ENCODE measurements at places on chromosomes 5 and 9.

- no peak for DNase-seq
These were observed 25.0 kb upstream of the OCLN start for GRCh38 chr5:69467442-69468225.

DNA sequence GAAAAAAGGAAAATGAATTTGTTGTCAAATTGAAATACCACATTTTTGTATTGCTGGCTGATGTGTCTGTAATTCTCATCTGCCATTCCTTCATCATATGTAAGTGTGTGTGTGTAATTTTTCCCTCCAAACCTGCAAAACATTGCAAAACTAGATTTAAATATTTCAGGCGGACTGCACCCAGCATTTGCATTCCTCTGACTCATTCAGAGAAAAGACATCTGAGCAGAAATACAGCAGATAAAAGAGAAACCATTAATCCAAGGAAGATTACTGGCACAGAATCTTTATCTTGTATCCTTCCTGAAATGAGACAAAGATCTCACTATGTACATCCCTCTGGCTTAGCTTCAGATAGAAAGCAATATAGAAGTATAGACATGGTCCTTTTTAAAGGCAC is 275.3 kb downstream of the TMEM38B start:
- no peak for DNase-seq

DNA sequence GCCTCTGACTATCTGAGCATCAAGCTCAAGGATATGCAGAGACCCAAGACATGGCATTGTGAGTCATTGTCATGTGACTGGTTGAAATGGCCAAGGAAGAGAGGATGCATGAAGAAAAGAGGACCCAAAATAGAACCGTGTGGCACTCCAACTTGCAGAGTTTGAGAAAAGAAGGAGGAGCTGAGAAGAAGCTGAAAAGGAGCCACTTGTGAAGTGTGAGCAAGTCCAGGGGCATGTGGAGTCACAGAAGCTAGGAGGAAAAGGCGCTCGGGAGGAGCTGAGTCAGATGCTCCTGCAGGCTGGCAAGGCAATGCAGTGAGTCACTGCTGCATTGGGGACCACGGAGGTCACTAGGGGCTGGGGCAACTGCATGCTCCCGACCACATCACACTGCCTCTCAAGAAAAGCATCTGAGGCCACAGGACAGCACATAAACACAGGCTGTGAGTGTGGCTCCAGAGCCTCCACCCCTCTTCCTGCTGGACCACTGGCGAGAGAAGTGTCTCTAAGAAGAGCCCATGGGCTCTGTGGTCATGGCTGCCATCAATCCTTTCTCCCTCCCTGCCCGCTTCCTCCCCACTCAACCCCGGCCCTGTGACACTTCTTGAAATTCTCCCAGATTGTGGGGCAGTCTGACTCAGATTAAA is 197.6 kb downstream of the DRD1 start:
- peak; percentile 67 for DNase-seq

DNA sequence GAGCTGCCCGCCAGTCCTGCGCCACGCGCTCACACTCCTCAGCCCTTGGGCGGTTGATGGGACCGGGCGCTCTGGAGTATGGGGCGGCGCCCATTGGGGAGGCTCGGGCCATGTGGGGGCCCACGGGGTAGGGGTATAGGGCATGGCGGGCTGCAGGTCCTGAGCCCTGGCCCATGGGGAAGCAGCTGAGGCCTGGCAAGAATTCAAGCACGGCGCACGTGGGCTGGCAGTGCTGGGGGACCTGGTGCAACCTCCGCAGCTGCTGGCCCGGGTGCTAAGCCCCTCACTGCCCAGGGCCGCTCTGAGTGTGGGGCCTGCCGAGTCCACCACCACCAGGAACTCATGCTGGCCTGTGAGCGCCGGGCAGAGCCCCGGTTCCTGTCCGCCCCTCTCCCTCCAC is 229.6 kb upstream of the ZNF608 start:
- no peak for DNase-seq

DNA sequence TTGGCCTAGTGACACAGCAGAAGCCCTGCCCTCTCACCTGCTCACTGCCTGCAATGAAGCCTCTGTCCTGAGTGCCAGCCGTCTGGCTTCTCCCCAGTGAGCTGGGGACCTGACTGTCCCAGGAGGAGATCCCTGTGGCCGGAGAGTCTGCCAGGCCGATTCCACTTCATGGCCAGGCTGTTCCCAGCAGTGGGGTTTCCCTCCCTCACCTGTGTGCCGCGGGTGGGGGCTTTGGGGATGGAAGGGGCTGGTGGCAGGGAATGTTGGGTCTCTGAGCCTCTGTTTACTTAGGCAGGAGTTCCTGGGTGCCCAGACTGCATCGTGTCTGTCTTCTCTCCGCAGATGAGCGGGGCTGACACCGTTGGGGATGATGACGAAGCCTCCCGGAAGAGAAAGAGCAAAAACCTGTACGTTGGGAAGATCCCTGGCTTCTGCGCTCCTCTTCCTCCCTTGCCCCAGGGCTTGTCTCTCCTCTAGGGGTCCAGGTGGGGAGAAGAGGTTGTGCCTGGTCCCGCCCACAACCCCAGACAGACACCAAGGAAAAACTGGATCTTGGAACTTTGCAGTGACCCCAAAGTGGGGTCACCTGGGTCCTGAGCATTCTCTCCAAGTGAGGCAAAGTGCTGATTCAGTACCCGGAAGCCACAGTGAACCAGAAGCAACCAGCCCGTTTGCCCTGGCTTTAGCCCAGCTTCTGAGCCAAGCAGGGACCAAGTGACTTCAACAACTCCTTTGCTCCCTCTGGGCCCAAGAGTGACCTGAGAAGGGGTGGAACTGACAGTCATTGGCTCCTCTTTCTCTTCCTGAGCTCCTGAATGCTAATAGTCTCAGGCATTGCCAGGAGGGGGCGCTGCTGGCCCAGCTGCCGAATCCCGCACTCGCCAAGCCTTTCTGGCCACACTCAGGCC is 127.7 kb downstream of the RGS3 start:
- no peak for DNase-seq

- no peak for DNase-seq
These were observed 6.6 kb downstream of the NACC2 start for GRCh38 chr9:136088481-136088938.

DNA sequence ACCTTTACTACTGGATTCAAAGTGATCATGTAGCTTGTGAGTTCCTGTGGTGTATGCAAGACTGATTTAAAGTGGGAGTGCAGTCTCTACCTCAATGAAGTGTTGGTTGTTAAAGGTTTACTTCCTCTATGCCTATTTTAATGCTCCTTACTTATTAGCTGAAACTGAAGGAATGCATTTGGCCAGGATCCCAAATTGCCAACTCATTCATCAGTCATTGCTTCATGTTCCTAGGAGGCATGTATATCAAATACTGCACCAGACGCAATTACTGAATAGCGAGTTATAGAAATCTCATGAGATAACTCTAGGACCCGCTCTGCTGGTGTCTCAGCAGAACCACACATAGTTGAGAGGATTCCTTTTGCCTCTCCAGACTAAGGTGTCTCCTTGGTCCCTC is 143.0 kb upstream of the RPS23 start:
- no peak for DNase-seq

DNA sequence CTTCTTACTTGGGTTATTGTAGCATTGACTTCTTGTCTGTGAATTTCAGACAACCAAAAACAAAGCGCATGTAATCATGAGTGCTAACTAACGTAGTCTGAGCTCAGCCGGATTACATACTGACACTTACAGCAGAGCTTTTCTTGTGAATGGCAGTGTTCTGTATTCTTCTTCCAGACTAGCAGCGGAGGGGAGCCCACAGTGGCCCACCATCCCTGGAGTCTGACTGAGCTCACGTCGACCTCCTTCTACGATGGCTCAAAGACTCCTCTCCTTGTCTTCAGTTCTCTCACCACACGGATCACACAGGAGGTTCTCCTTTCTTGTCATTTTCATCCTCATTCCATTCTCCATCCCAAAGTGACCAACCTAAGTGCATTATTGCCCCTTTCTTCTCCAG is 211.4 kb downstream of the CHSY3 start:
- no peak for DNase-seq

DNA sequence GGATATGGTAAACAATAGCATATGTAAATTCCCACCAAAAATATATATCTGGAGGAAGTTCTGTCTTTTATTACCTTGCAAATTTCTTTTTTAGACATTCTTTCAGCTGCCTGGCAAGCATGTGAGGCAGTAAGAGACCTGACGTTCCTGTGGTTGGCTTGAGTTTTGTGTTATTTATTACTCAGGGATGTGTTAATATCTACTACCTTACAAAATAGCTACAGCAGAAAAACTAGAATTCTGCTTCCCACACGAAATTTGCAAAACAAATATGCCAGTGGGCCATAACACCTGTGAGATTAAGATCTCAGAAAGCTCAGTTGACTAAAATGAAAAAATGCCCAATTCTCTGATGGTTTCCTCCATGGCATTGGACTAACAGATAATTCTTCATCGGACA is 274.2 kb downstream of the TMEM167A start:
- DNase-seq: no peak

- no peak for DNase-seq
These were observed 31.7 kb upstream of the MSH3 start for GRCh38 chr5:80622756-80623155.

GRCh38 chr5:122805481-122805880 is 30.6 kb downstream of the SNX2 start:
- no peak for DNase-seq

- DNase-seq: no peak
These were observed 1327.1 kb downstream of the MAT2B start for GRCh38 chr5:164832516-164832915.

DNA sequence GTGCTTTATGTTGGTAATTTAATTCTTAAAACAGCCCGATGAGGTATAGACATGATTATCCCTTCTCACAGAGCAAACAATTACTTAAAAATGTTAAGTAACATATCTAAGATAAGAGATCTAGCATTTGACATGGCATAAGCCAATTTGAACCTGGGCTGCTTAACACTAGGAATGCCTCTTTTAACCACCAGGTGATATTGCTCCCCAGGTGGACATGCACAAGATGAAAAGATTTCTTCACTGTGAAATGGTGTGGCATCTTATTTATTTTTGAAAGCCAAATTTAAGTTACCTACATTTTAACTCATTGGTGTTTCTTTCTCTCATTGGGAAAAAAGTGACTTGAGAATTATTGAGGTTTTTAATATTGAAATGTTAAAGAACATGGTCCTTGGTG is 15.8 kb upstream of the LRRC70 start:
- no peak for DNase-seq

DNA sequence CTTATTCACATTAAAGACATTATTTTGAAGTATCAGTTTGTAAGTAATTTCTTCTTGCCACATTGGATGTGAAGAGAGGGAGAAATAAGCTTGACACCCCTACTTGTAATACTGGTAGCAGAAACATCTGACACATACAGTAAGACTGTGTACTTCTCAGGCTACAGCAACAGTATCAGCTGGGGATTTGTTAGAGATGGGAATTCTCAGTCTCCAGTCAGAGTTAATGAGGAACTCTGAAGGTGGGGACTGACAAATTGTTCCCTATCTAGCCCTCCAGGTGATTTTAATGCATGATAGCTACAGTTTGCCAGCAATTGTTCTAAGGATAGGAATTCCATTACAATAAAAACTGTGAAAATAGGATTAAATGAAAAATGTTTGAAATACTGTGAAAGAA is 524.8 kb downstream of the PRR16 start:
- no peak for DNase-seq

GRCh38 chr5:38809388-38810359 is 36.1 kb upstream of the OSMR start:
- peak; percentile 59 for DNase-seq

DNA sequence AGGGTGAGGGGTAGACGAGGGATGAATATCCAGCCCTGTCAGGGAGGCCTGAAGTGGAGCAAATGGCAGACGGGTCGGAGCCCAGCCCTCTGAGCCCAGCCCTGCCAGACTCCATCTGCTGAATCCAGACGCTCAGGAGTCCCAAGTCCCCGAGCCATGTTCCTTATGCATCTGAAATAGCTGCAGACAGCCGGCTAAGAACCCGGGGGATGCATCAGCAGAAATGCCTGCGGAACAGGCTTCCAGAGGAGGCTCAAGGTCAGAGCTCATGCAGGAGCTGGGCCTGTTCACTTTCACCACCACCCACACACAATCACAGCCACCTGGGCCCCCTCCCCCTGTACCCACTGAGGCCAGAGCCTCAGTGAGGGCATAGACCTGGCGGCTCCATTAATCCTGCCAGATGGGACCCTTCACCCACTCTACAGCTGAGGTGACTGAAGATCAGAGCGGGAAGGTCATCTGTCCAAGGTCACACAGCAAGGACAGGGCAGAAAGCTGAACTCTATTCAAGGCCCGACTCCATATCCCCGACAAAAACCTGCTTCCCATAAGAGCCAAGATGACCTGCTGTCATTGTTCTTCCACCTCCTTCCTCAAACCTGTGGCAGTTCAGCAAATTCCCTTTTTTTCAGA is 24.4 kb upstream of the AKNA start:
- DNase-seq: no peak

DNA sequence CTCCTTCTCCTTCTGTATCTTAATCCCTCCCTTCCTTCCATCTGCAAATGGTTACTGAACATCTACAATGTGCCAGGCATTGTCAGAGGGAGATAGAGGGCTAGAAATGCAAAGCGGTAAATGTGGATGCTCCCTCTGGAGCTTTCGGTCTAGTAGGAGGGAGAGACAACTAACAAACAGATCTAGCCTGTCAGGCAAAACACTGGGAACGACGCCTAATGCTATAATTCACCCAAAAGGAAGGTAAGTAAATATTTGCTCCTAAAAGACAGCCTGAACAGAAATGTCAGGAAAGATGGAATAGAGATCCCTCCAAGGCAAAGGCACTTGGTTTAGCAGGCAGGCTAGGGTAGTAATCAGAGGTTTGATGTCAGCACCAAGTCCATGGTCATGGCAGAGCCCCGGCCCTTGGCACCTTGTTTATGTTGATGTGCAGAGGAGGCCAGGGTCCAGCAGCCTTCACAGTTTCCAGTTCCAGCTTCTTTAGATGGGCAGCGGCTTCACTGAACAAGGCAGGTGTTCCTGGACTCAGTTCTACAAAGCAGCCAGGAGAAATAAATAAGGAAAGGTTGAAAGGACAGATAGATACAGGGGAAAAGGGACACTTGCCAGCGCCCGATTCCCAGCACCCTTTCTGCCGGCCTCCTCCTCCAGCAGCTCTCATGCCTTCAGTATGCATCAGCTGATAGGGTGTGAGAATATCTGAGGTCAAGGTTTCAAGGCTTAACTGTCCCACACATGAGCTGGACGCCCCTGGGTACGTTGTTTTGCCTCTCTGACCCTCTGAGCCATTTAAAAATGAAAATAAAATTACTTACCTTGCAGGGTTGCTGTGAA is 46.5 kb upstream of the FRRS1L start:
- DNase-seq: no peak

DNA sequence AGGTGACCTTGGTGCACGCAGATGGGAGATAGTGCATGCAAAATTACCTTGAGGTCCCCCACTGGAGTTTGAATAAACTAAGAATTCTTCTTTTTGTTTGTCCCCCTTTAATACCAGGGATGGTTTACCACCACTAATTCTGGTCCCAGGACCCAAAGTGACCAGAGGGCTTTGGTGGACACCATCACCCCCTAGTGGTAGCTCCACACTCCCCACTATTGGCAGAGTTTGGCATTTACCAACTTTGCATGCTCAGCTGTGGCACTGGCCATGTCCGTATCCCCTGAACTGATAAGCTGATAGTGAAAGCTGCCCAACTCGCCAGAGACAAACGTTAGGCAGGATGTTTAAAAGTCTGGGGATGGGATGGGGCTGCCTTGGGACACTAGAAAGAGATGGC is 3.3 kb downstream of the ASTN2 start:
- no peak for DNase-seq
